ENCODE measurements at places on chromosomes 5 and 9.

- DNase-seq, result no peak
Observed at GRCh38 chr9:130500340-130501180, 55.8 kb downstream of the ASS1 start.

DNA sequence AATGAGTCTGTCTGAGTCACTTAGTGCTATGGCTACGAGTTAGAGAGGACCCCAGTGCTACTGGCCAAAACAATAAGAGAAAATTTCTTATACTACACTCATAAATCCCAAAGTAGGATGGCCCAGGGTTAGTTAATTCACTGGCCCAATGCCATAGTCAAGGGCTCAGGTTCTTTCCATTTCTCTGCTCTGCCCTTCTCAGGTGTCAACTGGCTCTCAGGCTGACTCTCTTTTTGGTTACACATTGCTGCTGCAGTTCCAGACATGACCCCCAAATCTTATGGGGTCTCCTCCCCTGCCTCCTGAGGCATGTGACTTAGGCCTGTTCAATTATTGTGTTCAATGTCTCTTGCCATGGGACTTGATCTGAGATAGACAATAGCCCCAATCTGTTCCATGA is 70.4 kb downstream of the ARHGEF37 start:
- no peak for DNase-seq

DNA sequence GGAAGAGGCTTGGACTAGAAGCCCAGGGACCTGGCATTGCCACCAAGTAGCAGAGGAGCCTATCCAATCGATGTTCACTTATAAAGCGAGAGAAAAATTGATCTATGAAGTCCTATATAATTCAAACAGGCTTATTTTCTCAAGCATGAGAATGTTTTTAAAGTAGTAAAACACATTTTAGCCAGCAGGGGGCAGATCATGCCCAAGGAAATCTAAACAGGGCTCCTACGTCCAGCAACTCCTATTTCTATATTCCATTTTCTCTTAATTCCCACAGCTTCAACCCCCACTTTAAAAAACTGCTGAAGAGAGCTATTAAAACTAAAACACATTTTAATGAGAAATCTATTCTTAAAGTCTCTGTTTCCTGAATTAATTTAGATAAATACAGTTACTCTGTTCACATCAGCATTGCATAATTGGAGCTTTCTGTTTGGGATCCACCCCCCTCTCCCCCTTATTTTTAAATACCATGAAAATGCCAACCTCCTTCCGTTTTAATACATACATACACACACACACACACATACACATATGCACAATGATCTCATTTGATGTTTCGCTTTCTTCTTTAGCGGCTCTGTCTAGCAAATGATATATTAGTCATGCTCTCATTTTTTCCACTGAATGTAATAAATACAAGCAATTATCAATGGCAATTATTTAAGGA is 144.9 kb downstream of the MYO10 start:
- no peak for DNase-seq

GRCh38 chr5:3101561-3101960 is 350.1 kb upstream of the IRX2 start:
- no peak for DNase-seq

- DNase-seq, result no peak
Observed at GRCh38 chr5:72171667-72172066, 64.4 kb downstream of the MAP1B start.

DNA sequence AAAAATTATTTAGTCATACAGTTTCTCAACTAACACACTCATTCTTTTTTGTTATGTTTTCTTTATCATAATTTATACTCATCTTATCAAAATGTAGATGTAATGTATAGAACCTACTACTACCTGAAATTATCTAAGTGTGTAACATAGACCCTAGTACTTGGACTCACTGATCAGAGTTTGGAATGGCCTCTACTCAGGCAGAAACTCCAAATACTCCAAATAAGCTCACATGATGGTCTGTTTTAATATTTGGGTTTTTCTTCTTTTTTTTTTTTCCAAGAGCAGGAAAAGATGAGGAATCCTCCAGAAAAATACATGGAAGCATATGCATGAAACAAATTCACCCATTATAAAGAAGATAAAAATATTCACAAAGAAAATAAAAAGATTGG is 126.3 kb downstream of the PDE4D start:
- DNase-seq, result no peak

DNA sequence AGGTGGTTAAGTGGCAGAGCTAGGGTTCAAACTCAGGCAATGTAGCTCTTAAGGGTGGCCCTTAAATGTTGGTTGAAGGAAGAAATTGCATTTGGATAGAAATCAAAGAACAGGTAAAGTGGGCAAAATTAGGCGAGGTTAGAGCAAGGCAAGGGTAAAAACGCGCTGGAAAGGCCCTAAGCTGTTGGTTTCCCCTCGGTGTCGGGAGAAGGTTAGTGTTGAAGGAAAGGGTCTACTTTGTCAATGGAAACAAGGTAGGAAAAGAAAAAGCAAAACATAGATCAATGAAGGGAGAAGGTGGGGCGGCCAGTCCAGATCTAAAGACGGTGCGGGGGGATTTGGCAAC is 431 bp downstream of the FASTKD3 start:
- no peak for DNase-seq

DNA sequence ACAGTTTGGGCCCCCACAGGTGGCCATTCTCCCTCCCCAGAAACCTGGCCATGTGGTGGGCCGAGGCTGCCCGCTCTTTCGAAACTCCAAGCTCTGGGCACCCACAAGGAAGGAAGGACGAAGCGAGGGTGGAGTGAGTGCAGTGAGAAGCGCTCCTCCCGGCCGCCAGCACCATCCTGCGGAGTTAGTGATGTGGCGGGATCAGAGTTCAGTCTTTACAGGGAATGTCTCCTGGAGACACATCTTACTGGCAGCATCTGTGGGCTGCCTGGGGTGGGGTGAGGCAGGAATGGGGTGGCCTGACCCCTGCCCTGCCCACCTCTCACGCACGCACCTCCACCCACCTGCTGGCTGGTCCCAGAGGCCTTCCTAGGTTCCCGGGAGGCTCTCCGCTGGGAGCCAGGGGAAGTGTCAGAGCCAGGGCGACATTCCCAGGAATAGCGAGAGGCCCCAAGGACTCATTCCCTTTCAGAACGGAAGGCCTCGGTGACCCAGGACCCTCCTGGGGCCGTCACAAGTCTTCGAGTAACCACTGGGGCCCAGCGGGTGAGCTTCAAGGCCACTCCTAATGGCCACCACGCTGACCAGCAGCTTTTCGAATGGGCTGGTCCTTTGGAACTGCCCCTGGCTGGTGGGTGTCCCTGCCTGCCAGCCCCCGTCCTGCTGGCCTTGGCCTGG is 5.5 kb upstream of the RNU6ATAC start:
- no peak for DNase-seq

- DNase-seq, result no peak
Observed at GRCh38 chr5:99795031-99795430, 740.1 kb upstream of the FAM174A start.

DNA sequence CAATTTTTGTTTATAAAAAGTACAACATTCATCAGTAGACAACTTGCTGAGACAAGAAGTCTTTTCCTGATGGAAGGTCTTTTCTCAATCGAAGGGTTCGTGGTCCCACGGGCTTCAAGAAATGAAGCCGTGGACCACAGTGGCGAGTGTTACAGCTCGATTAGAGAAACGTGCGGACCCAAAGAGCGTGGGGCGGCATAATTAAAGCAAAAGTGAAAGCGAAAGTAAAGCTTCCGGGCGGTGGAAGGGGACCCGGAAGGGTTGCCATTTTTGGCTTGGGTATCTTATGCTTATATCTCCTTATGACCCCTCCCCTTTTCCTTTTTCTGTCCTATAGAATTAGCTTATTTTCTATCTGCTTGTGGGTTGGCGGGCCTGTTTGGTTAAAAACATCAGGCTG is 2309.4 kb upstream of the ACO1 start:
- no peak for DNase-seq

DNA sequence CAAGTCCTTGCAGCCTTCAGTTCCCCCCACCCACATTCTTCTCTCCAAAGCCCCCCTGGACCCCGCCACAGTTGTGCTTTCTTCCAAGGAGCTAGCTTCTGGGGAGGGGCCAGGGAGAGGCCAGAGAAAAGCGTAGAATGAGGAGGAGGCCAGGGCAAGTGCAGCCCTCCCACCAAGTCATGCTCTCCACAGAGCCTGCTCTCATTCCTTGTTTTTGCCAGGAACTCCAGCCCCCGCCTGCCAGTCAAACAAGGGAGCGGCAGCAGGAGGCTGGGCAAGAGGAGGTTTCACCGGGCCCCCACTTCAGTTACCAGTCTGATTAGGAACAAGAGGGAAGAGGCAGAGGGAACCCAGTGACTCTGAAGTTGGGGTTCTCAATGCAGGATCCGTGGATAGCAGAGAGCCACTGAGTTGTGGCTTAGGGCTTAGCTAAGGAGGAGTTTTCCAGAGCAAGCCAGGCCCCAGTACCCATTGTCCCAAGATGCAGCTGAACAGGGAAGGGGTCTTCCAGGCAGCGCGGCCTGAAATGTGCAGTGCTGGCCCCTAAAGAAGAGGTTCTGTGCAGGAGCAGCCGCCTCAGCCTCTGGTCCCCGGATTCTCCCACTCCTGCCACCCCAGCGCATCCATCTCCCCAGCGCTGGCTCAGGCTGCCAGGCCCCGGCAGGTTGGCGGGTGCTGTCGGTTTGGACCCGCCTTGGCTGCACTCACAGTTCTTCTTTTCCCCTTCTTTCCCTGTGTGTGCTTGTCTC is 120.6 kb downstream of the DAB2IP start:
- DNase-seq, result no peak

DNA sequence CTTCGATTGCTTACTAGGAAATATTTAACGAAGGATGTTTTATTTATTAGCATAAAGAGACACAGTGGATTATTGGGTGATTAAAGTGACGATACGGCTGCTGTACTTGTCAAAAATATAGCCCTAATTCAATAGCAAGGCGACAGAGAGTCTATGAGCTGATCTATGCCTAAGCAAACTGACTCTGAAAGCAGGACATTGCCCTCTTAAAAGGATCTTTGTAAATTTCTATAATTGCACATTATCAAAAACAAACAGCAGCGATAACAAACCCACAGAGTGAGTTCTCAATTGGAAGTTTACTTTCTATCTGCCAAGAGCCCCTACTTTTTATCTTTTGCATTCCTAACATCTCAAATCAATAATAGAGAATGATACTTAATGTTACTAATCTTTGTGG is 31.4 kb downstream of the TLX3 start:
- DNase-seq, result no peak

- DNase-seq, result no peak
Observed at GRCh38 chr5:156677963-156678362, 172.1 kb upstream of the PPP1R2B start.

- DNase-seq, result no peak
Observed at GRCh38 chr9:83688921-83689320, 18.8 kb downstream of the UBQLN1 start.

DNA sequence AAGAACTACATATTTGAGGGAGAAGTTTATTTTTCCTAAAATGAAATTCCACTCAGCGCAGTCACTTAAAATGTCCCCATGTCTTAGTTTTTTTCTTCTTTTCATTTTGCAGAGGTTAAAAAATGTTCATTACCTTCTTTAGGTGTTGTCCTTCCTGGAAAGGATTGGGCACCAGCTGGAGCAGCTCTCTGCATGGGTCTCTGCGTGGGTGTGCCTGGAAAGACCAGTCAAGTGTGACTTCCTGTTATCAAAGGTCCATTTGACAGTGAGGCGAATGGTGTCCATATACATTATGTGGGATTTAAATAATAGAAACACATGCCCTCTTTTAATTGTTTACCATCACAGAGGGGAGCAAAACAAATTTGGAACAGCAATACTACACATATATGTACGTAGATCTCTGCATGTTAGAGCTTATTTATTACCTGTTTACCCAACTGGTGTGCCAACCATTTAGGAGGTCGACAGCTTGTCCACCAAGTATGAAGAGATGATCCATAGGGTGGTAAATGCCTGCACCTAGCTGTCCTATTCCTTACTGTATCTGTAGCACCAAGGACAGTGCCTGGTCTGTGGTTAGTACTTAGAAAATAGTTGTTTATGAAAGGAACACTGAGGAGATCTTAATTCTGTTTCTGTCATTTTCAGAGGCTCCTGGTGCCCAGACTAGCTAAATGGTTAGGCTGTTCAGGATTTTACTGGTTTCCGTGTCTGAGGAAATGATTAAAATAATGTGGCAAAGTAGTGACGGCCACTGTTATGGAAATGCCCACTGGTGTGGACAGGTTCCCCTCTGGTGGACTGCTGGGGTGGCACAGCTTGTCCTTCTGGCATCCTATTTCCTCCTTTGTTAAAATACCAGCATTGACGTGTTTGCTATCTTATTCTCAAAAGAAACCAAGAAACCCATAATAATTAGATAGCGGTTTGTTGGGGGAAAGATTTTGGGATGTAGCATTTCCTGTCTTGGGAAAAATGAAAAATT is 200.4 kb downstream of the MAST4 start:
- no peak for DNase-seq

DNA sequence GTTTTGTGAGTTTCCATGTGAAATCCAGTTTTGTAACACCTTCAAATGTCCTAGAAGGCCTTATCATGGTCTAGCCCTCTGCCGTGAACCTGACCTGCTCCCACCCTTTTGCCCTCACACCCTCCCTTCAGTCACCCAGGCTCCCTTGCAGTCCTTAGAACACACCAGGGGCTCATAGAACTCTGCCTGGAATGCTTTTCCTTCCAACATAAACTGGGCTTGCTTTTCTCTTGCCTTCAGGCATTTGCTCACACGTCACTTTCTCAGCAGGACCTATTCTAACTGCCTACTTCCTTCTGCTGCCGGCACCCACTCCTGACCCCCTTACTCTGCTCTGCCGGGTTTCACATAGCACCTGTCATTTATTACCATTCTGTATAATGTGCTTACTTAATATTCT is 111.9 kb downstream of the PDE8B start:
- DNase-seq, result no peak

DNA sequence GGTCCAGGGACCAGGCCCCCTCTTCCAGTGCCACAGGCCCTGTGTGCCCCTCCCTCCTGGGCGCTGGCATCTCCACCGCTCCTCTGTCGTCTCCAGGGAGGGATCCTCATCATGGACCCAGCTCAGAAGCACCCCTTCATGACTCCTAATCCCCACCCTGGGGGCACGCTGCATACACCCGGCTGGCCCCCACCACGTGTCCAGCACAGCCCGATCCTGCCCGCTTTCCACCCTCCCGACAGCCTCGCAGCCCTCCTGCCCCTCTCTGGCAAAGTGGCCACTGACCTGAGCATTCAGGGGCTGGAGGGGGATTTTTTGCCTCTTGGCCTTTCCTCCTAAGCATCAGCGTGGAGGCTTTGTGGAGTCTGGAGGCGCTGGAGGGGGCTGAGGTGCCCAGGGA is 1.4 kb downstream of the CCDC187 start:
- no peak for DNase-seq

All from NCI-H226 (cell line).